Activated T-cell treated with anti-CD3 and anti-CD28 coated beads for 24 hours (primary cell): ENCODE measurements at places on chromosomes 2 and 18.

GRCh38 chr18:34710934-34711333 is 836 bp downstream of the DTNA start:
- DNase-seq: no peak

- no peak for DNase-seq
Observed at GRCh38 chr2:46119453-46119852, 177.8 kb upstream of the EPAS1 start.

GRCh38 chr2:146992466-146992865 is 852.4 kb upstream of the ACVR2A start:
- DNase-seq: no peak

DNA sequence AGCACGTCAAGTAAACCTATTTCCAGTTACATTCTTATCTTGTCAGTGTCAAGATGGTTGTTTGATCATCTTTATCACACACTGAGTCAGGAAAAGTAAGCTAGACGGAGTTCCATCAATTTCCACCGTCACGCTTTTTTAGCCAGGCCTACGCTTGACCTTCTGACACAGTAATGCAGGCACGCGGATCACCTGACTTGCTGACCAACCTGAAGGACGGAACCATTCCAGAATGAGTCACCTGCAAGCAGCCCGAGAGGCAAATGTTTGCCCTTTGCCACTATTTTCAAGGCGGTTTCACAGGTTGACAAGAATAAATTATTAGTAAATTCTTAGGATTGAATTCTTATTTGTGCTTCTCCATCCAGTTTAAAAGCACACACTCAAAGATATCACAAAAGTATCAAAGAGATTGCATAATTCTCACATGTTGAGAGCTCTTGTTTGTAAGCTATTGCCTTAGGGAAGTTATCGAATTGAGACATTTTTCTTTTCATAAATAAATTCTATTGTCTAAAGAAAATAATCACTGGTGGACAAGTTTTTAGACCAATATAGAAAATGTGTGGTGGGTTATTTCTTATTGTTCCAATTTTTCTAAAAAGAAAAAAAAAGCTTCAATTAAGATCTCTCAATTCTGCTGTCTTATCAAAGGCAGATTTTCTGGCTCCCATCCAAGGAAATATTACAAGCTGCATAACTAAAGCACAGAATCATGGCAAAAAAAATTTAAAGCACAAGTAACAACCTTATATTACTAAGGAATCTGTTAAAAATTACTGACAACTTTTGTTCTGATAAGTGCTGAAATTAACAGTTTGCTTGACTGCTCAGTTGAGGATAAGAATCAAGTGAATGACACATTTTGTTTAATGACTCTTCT is 31.9 kb downstream of the UXS1 start:
- DNase-seq: no peak

DNA sequence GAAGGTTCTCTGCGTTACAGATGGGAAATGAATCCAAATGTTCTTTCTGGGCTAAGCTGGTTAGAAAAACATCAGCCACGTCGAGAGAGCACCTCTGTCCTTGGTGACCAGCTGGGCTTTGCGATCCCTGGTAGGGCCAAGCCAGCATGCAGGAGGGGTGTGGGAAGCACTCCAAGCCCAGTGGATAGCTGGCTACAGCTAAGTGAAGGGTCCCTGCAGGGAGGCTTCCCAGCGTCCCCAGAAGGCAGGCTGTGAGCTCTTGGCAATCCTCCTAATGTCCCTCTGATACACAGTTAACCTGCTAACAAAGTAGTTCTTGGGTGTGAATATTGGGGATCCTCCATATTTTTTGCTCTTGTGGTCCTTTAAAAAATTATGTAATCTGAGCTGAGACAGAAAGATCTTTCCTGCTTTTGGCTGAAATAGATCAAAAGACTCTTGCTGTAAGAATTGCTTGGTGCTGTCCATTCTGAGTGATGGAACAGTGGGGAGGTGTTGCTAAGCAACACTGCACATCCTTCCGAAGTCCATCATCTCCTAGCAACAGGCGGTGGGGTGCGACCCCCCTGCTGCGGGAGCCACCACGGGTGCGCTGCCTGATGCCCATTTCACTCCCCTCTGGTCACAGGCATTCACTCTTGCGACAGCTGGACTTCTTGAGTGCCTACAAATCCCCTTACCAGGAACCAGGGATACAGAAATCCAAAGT is 88.5 kb upstream of the UXS1 start:
- DNase-seq: no peak

- DNase-seq: no peak
Observed at GRCh38 chr2:64234150-64234549, 89.9 kb upstream of the PELI1 start.

GRCh38 chr2:65731476-65731875 is 299.1 kb upstream of the SPRED2 start:
- DNase-seq: no peak

DNA sequence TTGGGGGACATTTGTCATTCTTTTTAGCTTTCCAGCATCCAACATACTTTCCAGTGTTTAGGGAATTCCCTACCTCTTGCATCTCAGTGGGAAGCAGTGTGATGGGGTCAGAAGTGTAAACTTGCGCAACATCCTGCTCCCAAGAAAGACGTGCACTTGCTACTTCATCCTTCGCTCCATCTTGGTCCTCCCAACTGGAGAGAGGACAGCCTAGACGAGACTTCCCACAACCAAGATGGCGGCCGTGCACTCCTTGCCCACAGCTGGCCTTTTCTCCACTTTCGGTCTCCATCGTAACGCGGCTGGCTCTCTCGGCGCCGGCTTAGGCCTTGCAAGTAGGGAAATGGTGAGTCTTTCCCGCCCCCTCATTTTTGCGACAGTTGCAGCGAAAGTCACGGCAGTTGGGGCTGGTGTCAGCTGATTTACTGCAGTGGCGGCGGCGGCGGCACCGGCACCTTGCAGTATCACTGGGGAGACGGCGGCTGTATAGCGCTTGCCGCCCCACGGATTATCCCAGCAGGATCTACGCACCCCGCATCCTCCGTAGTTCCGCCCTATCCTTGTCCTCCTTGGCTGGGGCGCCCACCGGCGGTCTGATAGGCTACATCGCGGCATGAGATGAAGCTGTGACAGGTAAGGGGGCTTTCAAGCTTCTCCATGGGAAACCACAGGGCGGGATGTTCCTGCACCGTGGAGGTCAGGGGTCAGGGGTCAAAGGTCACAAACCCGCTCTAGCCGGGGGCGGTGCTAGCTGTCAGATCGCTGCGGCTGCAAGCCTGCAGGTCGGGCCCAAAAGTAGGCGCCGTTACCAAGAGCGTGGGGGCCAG is at the start of gene WDR7:
Gene WDR7 (plus strand): TSS at position 416 of the 827 bp plus-strand sequence. CDS start 21,157 bp downstream, outside the sequence.
- DNase-seq: peak; percentile 95

DNA sequence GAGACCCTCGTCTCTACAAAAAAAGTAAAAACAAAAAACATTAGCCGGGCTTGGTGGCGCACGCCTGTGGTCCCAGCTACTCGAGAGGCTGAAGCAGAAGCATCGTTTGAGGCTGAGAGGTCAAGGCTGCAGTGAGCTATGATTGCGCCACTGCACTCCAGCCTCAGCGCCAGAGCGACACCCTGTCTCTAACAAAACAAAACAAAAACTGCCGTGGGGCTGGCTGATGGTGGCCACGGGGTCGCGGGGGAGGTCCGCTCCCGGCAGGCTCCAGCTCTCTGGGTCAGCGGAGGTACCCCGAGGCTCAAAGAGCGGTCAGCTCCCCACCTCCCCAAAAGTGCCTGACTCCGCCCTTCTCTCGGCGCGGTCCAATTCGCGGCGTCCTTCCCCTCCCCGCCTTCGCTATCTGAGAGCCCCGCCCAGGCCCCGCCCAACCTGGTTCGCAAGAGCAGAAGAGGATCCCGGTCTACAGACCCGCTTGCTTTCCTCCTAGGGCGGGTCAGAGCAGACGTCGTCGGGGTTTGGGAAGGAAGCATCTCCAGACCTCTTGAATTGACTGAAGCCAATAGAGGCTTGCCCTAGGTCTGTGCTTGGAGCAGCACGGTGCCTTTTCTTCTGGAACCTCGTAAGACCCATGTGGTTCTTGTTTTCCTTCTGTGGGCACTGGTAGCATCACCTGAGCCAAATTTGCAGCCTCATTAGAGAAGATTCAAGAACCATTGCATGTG is 7.8 kb downstream of the RAX start:
- no peak for DNase-seq

GRCh38 chr2:23418461-23418911 is 33.5 kb downstream of the KLHL29 start:
- DNase-seq: no peak

DNA sequence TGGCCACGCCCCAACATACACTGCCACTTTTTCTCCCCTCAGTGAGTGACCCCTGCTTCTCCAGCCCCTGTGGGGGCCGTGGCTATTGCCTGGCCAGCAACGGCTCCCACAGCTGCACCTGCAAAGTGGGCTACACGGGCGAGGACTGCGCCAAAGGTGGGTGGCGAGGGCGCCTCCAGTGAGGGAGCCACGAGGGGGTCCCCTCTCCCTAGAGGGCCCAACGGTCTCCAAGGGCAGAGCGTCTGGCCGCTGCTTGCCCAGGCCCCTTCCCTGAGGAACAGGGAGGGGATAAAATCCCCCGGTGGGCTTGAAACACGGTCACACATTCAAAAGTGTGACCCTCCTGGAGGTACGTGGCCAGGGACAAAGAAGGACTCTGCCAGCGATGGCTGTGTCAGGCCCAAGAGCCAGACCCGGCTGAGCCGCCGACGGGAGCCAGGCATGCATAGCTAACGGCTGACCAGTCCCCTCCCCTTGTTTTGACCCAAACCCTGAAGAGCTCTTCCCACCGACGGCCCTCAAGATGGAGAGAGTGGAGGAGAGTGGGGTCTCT is 37.2 kb downstream of the MTERF4 start:
- DNase-seq: no peak

- no peak for DNase-seq
Observed at GRCh38 chr2:215847718-215848117, 165.6 kb downstream of the MREG start.

- DNase-seq: no peak
Observed at GRCh38 chr18:80159713-80160636, 50.9 kb downstream of the ADNP2 start.
